ENCODE measurements at places on chromosomes 5 and 9.

DNA sequence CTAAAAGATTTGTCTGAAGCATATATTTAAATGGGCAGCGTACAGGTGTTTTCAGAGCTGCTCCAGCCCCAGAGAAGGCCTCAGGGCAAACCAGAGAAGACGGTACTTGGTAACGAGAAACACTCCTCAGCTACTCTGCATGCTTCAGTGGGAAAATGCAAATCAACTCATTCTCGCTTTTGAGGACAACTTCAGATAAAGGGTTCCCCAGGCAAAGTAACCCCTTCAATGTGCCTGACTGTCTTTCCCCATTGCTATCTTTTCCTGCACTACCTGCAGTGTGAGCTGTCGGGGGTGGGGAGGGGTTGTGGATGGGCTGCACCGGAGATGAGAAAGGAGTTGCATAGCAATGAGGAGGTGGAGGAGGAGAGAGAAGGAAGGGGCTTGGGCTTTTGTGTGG is 339.7 kb upstream of the CLINT1 start:
- DNase-seq, result peak; percentile 32

DNA sequence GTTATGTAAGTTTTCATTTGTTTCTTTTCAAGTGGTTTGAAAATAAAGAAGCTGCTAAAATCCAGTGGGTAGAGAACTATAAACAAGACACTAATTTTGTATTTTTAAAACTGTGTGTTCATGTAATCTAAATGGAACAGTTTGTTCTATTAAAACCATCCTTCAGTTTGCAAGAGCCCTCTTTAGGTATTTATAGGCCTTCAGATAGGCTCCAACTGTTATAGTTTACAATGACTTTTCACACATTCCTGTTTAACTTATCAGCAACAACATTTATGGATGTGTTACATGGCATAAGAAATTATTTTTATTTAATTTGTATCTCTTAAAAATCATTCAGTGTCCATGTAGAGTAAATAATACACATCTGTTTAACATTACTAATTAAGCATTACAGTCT is 126.7 kb upstream of the SLCO6A1 start:
- DNase-seq, result no peak

- no peak for DNase-seq
These were observed 158.7 kb downstream of the DRD1 start for GRCh38 chr5:175285261-175285660.

- no peak for DNase-seq
These were observed 4.3 kb upstream of the MXD3 start for GRCh38 chr5:177316005-177316404.

GRCh38 chr5:9713356-9713755 is 83.2 kb upstream of the TAS2R1 start:
- no peak for DNase-seq

DNA sequence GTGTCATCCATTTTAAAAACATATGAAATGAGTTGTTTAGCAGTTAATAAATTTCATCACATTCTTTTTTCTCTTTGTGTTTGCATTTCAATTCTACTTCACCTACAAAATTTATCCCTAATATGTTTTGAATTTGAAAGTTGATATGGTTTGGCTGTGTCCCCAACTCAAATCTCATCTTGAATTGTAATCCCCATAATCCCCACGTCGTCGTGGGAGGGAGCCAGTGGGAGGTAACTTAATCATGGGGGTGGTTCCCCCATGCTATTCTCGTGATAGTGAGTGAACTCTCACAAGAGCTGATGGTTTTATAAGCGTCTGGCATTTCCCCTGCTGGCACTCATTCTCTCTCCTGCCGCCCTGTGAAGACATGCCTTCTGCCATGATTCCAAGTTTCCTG is 200.1 kb downstream of the EPB41L4A start:
- no peak for DNase-seq

DNA sequence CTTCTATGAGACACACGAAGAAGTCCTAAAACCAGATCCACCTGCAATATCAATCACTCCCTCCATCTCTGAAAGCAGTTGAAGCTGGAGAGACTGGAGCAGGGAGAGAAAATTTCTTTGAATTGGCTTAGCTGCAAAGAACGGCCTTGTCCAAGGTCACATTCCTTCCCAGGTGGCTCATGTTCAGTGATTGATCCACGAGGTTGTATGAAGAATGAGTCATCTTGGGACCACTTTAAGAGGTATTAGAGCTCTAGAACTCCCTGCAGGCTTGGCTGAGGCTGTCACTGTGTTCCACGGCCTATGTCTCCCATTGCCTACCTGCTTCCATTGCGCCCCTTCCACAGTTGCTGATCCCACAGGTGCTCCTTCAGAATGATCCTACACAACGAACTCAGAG is 68.2 kb downstream of the HMHB1 start:
- no peak for DNase-seq

GRCh38 chr5:73213566-73213998 is 40.6 kb downstream of the TMEM174 start:
- no peak for DNase-seq

DNA sequence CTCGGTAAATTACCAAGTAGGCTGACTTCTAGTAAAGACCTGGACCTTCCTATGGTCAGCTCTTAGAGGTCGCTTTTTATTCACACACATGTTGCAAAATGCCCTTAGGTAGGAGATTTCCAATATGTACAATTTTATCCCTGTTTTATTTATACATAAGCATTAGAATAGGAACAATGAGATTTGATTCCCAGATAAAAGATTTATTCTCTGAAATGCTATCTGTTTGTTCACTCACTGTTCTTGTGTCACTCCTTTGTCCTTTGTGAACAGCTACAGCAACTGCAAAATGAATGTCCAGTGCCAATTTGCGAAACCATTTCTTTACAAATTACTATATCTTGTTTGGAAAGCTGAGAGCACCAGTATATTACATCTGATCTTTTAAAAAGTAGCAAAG is 991.5 kb upstream of the TYRP1 start:
- DNase-seq, result no peak

GRCh38 chr9:109880276-109881169 is 100.5 kb downstream of the PALM2AKAP2 start:
- DNase-seq, result peak; percentile 18

- DNase-seq, result no peak
These were observed 57.9 kb upstream of the RNF38 start for GRCh38 chr9:36457836-36458429.

- DNase-seq, result no peak
These were observed 61.6 kb downstream of the NSG2 start for GRCh38 chr5:174106997-174107655.

GRCh38 chr5:38317868-38318267 is 59.5 kb downstream of the EGFLAM start:
- DNase-seq, result no peak

DNA sequence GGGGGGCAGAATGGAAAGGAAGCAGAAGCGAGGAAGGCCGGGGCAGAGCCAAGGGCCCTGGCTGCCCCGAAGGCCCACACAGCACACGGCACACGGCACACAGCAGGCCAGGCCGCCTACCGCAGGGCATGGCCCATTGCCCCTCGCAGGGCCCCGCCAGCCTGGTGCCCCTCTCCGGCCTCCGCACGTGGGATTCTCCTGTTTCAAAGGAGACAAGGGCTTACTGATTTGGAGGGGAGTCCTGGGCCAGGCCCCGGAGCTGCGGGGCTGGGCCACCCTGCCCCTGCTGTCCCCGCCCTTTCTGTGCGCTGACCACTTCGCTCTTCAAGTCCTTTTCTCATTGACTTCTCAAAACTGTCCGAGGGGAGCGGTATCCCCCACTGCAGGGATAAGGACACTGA is 7.7 kb upstream of the PHYKPL start:
- no peak for DNase-seq

GRCh38 chr9:14560194-14560593 is 133.0 kb downstream of the ZDHHC21 start:
- DNase-seq, result no peak

GRCh38 chr9:14693251-14693861 is at the start of gene ZDHHC21:
Gene ZDHHC21 (minus strand): TSS chr9:14693432. CDS start chr9:14674340, 19,092 bp downstream.
- DNase-seq, result peak; percentile 58

GRCh38 chr9:126532951-126533925 is 80.5 kb upstream of the LMX1B start:
- no peak for DNase-seq

- no peak for DNase-seq
These were observed 594.3 kb upstream of the KLF4 start for GRCh38 chr9:108083796-108084352.

GRCh38 chr5:151213803-151214613 is 9.9 kb downstream of the CCDC69 start:
- peak; percentile 66 for DNase-seq

GRCh38 chr5:132094393-132095076 is 20.9 kb downstream of the CSF2 start:
- no peak for DNase-seq

GRCh38 chr5:8628521-8628920 is 759.6 kb downstream of the MTRR start:
- DNase-seq, result no peak

DNA sequence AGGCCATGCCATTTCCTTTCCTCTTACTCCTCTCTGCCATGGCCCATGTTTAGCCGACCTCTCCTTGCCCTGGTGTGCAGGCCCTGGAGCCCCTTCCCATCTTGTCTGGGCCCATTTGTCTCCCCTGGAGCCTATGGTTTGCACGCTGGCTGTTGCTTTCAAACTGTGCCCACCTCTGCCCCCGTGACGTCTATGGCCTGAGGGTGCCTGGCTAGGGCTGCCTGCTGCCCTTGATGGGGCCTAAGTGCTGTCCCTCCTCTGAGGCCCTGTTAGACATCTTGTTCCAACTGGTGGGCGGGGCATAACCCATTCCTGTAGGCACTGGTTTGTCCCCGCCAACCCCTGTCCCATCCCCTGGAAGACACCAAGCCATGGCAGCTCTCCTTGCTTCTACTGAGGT is 22.7 kb upstream of the ENHO start:
- DNase-seq, result no peak

DNA sequence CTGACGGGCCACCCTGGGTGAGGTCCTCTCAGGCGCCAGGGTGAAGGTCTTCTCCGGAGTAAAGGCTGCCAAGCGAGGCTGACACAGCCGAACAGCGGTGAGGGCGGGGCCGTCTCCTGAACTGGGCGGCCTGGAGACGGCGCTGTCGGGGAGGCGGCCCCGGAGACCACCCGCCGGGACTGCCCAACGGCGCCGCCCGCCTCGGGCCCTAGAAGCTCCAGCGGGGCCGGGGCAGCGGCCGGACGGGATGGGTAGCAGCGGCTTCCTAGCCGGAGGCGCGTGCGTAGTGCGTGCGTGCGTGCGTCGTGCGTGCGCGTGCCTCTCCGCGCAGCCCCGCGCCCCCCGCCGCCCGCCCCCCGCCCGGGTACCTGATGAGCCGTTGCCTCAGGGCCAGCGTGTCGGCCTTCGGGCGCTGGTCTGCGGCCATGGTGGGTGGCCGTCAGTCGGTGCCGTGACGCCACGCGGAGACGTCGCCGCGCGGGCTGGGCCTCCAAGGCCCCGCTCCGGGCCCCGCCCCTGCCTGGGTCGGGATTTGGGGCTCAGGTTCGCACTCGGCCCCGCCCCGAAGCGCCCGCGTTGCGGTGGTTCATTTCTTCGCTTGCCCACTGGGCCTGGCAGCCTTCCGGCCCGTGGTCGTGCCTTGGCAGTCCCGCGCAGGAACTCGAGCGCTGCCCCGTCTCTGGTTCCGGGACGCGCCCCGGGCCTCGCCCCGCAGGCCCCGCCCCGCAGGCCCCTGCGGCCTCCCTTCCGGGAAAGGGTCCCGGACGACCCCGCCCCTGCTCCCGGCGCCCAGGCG is at the start of gene PHYKPL:
TSS of gene PHYKPL (minus strand) at position 679 of the 796 bp plus-strand sequence. CDS start at position 427, 252 bp downstream.
- peak; percentile 76 for DNase-seq

DNA sequence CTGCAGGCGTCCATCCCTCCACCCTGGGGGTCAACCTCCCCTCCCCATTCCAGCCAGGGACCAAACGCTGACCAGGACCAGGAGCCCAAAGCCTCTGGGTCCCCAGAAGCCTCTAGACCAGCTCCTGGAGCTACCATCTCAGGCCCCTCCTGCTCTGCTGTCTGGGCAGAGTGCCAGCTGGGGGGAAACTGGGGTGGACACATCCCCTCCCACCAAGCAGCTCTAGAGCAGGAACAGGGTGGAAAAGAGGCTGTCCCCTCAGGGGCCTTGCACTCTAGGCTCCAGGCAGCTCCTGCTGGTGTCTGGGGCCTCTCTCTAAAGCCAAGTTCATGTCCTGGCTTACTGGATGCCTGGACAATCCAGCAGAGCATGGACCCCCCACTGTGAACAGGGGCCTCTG is 4.4 kb downstream of the SSNA1 start:
- no peak for DNase-seq

- DNase-seq, result no peak
These were observed 687.6 kb upstream of the MEF2C start for GRCh38 chr5:89570557-89570956.

DNA sequence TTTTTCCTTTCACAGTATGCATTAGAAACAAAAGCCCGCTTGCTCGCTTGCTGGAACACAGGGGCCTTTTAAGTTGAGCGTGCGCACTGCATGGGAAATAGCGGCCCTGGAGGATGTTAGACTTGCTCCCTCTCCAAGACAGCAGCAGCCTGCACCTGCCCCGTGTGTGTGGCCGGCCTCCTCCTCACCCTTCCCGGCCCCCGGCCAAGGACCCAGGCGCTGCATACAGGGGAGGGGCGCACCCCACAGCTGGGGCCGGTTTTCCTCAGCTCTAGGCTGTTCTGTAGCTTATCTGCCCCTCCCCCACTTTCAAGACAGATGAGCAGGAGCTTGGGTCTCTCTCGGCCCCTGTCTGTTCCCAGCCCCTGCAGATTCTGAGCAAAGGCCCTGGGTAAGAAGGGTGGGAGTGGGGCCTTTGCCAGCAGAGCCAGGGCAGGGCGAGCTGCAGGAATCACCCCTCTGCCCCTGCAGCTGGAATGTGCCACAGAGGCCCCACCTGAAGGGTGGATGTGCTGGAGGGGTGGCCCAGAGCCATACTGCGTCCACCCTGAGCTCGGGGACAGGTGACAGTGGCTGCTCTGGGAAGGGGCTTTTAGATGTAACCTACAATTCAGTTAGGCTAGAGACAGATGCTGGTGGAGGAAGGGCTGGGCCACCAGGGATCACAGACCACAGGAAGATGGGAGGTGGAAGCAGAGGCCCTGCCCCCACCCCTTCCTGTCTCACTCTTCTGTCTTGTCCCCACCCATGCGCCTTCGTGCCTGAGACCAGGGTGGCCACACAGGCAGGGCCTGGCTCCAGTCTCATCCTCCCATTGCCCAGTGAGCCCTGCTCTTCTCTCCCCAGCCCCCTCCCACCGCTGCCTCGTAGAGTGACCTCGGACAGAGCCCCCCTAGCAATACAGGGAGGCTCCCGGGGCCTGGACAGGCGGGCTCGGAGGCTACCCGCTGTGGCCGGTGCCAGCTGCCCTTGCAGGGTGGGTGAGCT is 132.4 kb downstream of the DAB2IP start:
- no peak for DNase-seq

GRCh38 chr9:93126825-93127368 is 7.2 kb downstream of the NINJ1 start:
- DNase-seq, result no peak

All from GM12891 (cell line).